T-helper 17 cell (primary cell): ENCODE measurements at places on chromosomes 11 and 22.

- DNase-seq = no peak
Observed at GRCh38 chr11:44694443-44694842, 32.3 kb upstream of the TSPAN18 start.

DNA sequence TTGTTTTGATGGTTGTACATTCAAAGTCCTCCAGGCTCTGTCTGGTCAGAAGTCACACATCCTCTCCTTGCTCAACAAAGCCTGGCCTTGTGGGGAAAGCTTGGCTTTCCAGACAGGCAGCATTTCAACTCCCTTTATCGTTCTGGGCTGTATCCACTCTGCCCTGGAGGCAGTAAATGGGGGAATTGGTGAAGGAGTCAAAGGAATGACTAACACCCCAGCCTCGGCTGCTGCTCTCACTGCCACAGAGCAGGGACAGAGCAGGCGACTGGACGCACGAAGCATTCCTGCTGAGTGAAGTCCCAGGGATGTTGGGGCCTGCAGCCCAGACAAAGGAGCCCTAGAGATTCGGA, 52.8 kb downstream of the WNT11 start:
- no peak for DNase-seq

- no peak for DNase-seq
Observed at GRCh38 chr11:15112131-15112541, 2.6 kb upstream of the INSC start.

GRCh38 chr22:47374273-47374771, 611.9 kb downstream of the TBC1D22A start:
- no peak for DNase-seq

DNA sequence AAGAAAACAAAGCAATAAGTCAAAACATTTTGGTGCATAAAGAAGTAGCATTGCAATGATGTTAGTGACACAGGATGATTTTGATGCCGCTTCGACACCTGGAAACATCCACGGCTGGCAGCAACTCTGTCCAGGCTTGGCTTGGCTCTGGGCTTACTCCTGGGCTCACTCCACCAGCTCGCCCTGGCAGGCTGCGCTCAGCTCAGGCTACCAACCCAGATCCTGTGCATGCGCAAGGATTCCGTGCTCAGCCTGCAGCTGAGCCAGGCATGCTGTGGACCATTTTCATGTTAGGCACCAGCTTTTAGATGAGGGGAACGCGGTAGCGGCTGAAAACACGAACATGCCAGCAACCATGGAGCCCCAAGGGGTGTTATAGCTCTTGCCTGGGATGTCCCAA, 66.0 kb downstream of the SLC25A17 start:
- DNase-seq = no peak

- DNase-seq = no peak
Observed at GRCh38 chr11:128902515-128903066, 11.4 kb downstream of the KCNJ5 start.

GRCh38 chr11:63012430-63012829, 3.2 kb downstream of the SLC22A8 start:
- no peak for DNase-seq

DNA sequence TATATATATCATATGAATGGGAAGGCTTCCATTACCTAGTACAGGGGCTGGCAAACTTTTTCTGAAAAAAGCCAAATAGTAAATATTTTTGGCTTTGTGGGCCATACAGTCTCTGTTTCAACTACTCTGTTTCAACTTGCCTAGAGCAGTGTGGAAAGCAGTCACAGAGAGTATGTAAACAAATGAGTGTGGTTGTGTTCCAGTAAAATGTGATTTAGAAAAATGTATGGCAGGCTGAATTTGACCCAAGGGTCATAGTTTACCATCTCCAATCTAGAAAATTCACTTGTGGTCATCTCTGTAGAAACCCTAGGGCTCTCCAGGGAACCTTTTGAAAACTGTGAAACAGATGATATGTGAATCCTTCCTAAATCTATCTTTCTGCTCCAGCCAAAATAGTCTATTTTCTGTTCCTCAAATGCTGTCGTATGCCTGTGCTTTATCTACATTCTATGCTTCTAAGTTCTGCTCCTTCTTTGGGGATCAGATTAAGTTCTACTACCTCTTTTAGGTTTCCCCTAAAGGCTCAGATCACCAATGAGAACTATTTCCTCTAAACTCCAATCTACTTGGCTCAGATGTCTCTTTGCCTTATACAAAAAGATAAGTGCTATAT, 356.2 kb downstream of the METTL15 start:
- DNase-seq = no peak

- no peak for DNase-seq
Observed at GRCh38 chr11:110777775-110778174, 65.5 kb upstream of the ARHGAP20 start.

DNA sequence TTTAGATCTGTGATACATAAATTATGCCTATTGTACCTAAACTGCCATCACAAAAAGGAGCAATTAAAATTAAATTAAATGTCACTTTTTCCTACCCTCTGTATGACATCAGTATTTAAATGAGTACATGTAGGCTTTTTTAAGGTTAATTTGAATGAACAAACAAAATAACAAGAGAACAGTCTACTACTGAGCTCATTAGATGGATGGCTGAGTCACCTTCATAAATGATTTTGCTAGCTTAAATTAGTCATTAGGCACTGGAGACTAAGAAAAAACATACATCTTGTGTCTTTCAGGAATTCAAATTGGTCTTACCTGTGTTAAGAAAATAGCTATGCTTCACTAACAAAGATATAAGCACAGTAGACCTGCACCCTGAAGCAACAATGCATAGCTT, 153.6 kb downstream of the RCN1 start:
- DNase-seq = no peak

- DNase-seq = no peak
Observed at GRCh38 chr11:123416566-123416965, 13.5 kb upstream of the GRAMD1B start.

- DNase-seq = no peak
Observed at GRCh38 chr11:129314371-129314770, 61.3 kb upstream of the BARX2 start.

DNA sequence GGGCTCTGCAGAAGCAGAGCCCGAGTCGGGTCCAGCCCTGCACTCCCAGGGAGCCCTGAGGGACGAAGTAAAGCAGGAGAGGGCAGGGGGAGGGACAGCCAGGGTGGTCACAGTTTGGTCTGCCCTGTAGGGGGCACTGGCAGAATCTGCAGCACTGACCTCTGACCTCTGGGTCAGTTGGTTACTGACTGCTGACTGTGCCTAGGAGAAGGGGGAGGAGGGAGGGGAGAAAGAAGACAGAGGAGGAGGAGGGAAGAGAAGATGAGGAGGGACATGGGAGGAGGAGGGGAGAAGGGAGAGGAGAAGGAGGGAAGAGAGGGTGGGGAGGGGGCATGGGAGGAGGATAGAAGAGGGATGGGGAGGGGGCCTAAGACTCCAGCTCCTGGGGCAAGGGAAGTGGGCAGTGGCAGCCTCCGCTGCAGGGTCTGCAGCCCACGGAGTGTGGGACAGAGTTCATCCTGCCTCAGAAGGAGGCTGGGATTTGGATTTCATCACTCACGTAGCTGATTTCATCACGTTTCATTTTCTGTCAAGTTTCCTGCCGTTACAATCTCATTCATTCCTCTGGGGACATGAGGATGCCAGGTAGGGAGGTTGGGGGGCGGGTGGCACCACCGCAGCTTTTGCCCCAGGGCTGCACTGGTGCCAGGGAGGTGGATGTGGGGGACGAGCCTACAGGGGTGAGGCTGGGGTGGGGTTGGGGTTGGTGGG, 55.2 kb downstream of the FLRT1 start:
- no peak for DNase-seq

DNA sequence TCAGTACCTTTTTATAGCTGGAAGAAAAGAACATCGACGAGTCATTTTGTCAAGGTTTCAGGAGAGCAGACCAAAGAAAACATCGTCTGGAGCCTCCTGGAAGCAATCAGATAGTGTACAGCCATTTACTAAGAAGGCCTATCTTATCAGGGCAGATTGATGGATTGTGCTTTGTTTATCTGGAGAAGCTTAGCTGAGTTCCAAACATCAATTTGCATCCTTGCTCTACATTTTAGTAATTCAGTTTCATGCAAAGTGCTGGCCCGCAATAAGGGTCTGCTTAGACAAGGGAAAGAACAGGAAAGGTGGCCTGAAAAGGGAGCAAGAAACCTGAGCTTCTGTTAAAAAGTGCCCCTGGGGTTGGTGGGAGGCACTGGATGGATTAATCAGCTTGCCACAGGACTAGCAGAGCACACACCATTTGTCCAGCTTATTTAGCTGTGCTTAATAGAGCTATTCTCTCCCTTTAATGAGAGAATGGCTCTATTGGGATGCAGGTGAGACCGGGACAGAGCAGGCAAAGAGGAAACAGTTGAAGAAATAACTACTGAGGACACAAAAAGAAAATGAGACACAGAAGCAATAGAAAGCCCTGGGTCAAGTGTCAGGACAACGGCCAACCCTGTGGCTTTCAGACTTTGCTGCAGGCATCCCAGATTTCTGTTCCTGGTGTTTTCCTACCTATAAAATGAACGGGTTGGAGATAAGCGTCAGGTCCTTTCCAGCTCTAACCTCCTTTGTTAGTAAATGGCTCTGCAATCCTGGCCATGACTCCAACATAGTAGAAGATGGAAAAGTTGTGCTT, 122.1 kb upstream of the TTC12 start:
- no peak for DNase-seq

- no peak for DNase-seq
Observed at GRCh38 chr11:68330700-68331337, 18.4 kb downstream of the LRP5 start.
